A549 treated with AZD2906 at 1 μM for 4 hours (cell line): ENCODE measurements at places on chromosomes 2 and 18. TPM values are rescaled to one million over a fixed set of nuclear protein-coding genes. Genes with fewer than 3 reads are reported as not detected.

Gene RASGRP3
- total RNA-seq: 0.58 to 0.98 TPM (median 0.72 TPM) in 5 replicates

Gene PTH2R
- total RNA-seq: not detected in 5 replicates

Gene RAMP1
- 0.07 to 0.10 TPM in 2 of 5 replicates, not detected in the others for total RNA-seq

Gene AAK1
- 10.6 to 14.9 TPM (median 12.7 TPM) in 5 replicates for total RNA-seq
